ENCODE measurements at places on chromosomes 6 and 20. TPM values are rescaled to one million over a fixed set of nuclear protein-coding genes. Genes with fewer than 3 reads are reported as not detected.

- peaks cover 5% of the 10 kb centered on the region for H3K4me1 ChIP-seq
- peaks cover 8% of the 10 kb centered on the region for H3K36me3 ChIP-seq
- no peak for DNase-seq
- H3K27me3 ChIP-seq, result peaks cover 7% of the 10 kb centered on the region
- peak overlapping the region; percentile 84 for H3K27ac ChIP-seq
These were observed 625 bp downstream of the ABT1 start for GRCh38 chr6:26597389-26597766.

PPIL6 gene
- total RNA-seq, result 2.4 TPM

PLN gene
- 294 TPM for total RNA-seq

- no peaks in the 10 kb centered on the region for H3K27me3 ChIP-seq
- H3K27ac ChIP-seq, result peak within 1 kb of the TSS; percentile 64
- peaks cover 13% of the 10 kb centered on the region for H3K4me1 ChIP-seq
- peak within 1 kb of the TSS; percentile 47 for H3K4me3 ChIP-seq
- DNase-seq, result peak; percentile 83
These were observed at the start of gene RSPH9 for GRCh38 chr6:43644940-43645612. Gene RSPH9 (plus strand): TSS chr6:43645036. CDS start chr6:43645099, 63 bp downstream.

Measured in sigmoid colon (tissue), 7 donors.